ENCODE measurements at places on chromosomes 5 and 9.

DNA sequence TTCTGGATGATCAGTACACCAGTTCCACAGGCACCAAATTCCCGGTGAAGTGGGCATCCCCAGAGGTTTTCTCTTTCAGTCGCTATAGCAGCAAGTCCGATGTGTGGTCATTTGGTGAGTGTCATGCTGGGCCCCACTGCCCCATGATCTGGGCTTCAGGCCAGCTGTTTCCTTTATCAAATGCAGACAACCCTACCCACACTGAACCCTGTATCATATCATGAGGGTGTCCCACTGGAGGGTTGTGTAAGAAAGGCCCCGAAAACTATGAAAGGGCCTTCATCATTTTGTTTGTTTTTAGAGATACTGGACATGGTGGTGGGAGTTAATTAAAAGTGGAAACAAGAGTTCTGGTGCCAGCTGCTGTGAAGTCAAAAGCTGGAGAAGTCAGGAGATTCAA is 20.0 kb upstream of the CYFIP2 start:
- DNase-seq: no peak

- DNase-seq: no peak
Observed at GRCh38 chr5:80686757-80687156, 32.0 kb upstream of the DHFR start.

GRCh38 chr5:175393897-175394296 is 50.1 kb downstream of the DRD1 start:
- DNase-seq: no peak

DNA sequence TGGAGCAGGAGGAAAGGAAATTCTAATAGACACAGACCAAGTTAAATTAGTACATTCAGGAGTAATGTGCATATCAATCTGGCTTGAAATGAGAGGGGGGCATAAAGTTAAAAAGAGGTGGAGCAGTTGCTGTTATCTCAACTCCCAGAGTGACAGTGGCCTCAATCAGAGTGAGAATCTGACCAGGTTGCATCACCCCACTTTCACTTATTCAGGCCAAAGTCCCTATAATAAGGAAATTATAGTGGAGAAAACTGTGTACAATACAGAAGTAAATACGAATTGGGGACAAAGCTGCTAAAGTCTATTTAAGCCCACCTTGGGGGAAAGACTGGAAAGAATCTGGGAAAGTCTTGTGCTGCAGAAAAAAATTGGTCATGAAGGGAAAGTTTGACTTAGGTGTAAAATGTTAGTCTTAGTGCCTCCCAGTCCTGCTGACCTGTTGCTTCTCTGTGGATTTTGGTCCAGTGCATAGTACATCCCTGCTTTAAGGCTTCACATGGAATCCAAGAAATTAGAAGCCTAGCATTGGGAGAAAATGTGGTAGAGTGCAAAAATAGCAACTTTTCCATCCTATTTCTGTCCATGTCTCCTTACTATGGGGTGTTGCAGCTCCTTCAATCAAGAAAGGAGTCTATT is 27.9 kb downstream of the MROH2B start:
- DNase-seq: no peak

DNA sequence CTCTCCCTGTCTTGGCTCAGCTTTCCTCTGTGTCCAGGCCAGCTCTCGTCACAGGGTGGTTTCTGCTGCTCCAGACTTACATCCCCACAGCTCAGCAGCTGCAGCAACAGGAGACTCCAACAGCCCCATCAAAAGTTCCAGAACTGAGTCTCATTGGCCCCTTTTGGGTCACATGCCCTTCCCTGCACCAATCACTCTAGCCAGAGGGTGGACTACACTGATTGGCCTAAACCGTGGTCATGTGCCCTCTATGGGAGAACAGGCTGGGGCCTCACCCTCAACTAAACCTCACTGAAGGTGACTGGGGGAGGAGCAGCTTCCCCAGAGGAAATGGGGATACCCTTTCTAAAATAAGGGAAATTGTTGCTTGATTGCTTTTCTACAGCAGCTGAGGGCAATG is 44.4 kb upstream of the CPLX2 start:
- DNase-seq: no peak

DNA sequence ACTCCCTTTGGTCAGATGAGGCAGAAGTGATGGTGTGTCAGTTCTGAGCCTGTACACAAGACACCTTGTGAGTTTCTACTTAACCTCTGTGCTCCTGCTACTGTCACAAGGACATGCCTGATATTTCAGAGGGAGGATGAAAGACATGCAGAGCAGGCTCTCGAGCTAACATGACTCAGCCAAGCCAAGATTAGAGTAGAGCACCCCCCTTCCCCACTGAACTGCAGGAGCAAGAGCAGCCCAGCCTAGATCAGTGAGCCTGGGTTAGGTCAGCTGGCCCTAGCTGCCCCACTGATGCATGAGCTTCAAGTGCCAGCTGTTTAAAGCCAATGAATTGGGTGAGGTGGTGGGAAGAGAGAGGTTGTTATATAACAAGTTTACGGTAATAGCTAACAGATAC is 36.7 kb downstream of the BRINP1 start:
- no peak for DNase-seq

DNA sequence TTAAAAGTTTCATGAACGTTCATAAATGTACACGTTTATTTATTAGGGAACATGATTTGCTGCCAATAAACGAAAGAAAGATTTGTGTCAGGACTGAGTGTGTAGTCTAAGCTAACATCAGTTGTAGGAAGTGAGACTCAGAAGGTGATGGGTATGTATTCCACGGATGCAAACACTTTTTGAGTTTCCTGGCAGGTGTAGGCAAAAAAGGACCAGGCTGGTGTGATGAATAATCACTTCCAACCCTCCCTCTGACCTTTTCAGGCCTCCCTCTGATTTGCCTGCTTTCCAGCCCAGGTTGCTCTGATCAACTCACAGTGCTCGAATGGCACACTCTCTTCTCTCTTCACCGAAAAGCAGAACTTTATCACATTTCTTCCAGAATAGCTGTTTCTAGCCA is 51.8 kb downstream of the BASP1 start:
- DNase-seq: no peak

DNA sequence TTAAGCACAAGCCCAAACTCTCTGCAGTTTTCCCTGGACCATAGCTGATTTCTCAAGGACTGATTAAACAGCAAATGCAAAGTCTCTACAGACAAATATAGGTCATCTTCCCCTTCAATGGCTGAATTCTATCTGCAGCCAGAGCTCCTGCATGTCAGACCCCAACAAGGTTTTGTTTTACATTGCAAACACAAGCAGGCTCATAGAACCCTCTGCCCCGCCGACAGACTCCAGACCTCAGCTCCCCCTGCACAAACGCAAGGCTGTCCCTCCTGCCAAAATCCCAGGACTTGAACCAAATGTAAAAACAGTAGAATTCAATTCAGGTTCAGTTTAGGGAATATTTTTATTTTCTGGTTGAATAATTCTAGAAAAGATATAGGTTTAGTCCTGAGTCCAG is 526.7 kb upstream of the TRPC7 start:
- no peak for DNase-seq

DNA sequence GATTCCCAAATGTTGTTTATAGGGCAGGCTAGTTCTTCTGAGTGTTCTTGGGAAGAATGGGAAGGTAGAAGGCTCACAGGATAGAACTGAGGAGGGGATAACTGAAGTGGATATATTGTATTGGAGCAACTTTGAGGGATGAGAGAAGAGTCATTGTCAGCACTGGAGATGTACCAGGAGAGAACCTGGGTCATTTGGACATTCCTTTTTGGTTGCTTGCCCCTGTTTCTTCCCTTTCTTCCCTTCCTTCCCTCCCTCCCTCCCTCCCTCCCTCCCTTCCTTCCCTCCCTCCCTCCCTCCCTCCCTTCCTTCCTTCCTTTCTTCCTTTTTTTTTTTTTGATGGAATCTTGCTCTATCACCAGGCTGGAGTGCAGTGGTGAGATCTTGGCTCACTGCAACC is 45.3 kb downstream of the RALGPS1 start:
- no peak for DNase-seq

DNA sequence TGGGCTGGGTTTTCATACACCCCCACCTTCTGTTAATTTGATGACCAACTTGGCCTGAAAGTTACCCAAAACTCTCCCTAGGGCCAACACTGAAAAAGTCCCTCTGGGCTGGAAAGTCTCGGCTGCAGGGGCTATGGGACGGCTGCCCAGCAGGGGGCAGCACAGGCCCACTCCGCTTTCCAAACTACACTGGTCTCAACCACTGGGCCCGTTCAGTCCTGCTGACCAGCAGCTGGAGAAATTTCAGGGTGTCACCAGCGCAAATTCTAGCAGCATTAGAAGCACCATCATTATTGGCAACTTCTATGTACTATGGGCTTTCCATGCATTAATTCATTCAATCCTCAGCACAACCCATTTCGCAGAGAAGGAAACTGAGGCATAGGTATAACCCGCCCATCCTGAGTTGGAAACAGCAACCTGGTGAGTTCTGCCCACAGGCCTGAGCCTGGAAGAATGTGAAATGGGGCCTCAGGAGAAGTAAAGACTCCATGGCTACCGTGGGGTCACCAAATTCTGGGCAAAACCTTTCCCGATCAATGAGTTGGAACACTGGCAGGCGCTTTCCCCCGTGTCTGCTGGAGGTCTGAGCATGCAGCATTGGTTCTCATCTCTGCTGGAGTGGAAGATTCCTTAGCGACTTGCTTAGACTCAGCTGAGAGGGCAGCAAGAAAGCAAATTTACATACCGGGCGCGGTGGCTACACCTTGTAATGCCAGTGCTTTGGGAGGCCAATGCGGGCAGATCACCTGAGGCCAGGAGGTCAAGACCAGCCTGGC is 9.7 kb downstream of the ORM2 start:
- peak; percentile 41 for DNase-seq

- DNase-seq: no peak
Observed at GRCh38 chr5:75046366-75047142, 5.8 kb downstream of the GCNT4 start.

DNA sequence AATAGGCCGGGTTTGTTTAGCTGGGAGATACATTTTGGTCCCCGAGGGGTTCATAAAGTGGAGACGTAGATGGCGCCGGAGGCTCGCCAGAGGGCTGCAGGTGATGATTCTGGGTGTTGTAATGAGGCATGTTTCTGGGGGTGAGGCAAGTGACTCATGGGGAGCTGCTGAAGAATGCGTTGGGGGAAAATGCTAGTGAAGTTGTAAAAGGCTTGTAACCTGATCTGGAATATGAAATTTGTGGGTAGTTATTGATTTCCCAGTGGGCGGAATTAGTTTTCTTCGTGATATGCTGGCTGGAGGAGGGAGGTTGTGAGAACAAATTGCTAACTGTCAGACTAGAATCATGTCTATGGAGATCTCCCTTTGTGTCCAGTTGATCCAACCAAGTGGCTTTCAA is 158.3 kb downstream of the DOCK2 start:
- DNase-seq: no peak

DNA sequence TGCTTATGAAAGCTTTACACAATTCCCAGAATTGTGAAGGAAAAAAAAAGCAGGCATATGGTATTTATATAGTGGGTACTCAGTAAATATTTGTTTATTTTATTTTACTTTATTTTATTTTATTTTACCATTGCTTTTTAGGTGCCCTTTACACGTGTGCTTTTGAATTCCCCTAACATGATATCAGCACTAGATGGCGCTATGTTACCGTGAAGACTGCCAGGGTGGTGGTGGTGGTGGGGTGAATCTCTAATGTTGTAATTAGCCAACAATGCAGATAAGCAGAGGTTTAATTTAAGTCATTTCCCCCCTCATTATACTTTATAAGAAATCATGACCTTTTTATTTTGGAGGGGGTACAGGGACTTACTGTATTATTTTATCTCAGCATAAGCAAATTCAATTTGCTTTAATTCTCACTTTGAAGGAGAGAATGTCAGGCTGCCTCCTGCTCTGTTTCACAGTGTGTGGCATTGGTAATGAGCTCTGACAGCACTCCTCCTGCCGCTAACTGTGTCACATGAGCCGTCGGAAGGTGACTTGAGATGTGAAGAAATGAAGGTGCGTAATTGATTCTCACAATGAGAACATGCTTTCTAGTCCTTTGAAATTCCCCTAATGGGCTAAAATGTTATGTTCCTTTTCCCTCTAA is 165.6 kb downstream of the YTHDC2 start:
- no peak for DNase-seq

DNA sequence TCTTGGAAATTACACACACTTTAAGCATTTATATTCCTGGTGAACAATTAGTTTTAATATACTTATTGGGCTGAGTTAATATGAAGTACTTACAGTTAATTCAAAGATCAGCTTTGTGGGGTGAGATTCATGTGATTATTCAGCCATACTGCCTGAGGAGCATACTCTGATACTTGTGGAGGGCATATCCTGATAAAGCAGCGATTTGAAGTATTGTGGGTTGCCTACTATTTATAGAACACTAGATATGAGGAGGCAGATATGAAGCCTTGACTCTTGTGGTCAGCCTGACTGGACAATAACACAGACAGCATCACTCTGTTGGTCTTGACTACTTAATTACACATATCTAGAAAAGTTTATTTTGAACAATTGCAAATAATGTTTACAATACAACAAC is 27.0 kb upstream of the AGGF1 start:
- DNase-seq: no peak

GRCh38 chr5:93596676-93597490 is 13.9 kb downstream of the NR2F1 start:
- DNase-seq: no peak

All from stimulated activated CD8-positive, alpha-beta memory T cell treated with anti-CD3 and anti-CD28 coated beads, Interleukin-7, amount 100 ng/mL, for 24 hours (primary cell).